ENCODE measurements at places on chromosomes 6 and 20.

DNA sequence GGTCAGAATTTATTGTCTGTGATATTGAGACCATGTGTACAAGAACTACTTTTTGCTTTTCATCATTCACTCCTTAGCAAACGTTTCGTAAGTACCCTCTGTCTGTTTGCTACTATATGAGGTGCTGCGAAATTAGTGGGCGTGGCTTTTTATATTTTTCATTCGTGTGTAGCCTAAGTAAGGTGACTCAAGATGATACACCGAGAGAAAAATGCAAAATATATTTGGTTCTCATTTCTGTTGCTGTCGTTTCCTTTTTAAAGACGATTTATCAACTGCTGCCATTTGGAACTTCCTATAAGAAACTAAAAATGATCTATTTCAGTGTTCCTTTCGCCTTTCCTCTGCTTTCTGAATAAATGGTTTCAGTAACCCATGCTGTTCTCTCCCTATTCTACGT is 61.2 kb downstream of the VAPB start:
- no peak for DNase-seq

- no peak for DNase-seq
Observed at GRCh38 chr6:118649918-118650581, 1.3 kb downstream of the CEP85L start.

DNA sequence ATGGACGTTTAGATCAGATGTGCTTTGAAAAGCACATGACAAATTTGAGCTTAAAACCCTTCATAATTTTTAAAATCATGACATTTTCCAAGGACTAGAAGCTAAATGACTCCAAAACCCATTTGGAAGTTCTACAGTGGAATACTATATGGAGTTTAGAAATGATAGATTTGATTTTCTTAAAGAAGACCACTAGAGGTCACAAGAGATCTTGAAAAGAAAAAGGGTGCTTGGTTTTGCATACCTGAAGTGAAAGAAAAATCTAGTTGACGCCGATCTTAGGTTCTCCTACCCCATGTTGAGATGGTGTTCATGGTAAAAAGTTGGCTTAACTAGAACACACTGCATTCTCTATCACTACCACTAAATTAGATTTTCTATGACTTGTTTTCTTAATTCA is 31.5 kb downstream of the CFAP61 start:
- DNase-seq: no peak

DNA sequence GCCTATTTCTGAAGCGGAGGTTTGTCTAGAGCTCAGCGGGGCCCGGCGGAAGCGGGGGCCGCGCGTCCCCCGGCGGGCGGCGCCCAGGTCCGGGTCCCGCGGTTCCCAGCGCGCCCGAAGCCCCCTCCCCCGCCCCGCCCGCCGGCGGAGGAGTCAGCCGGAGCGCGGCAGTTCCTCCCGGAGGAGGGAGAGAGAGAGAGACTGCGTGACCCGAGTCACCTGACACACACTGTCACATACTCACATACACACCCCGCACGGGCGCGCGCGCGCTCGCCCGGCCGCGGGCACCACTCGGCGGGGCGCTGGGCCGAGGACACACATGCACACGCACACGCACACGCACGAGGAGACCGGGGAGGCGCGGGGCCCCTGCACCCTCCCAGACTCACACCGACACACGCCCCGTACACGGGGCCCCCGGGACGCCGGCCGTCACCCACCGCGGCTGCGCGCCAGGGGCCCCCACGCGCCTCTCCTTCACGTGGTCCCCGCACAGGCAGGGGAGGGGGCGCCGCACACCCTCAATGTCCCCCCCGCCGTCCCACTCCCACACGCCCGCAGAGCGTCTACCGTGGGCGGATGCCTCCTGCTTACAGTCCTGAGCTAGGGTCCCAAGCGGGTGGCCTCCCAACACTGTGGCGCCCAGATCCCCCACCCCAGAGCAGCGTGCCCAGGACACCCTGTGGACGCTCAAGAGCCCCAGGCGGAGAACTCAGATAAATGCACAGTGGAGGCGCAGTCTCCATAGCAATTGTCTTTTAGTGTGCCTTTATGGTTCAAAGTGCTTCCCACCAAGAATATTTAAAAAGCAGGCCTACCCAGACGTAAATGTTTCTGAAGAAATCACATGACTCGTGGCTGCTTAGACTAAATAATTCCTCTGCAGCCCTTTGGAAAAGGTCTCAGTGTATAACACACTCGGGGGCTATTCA is at the start of gene RRAGD:
Gene RRAGD (minus strand): TSS at position 203 of the 935 bp plus-strand sequence. CDS start 280 bp downstream, outside the sequence.
- DNase-seq: peak; percentile 75

DNA sequence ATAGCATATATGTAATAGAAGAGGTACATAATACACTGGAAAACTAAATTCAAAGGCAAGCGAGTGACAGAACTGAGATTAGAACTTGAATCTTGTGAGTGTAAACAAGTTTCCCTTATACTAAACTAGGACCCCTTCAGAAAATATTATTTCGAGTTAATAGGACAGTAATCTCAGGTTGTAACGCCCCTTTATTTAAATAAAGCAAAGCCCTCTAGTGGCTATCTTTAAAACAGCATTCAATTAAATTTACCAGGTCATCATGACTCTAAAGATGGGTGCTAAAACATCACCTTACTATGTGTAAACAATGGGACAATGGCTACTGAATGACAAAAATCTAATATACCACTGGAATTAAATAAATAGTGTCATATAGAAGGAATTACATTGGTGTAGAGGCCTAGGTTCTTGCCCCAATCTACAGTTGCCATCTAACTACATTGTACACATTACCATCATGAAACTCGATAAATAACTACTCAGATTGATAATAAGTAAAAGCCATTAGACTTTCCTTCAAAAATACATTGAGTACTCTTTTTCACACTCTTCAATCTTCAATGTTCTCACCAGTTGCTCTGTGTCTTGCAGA is 255.4 kb upstream of the IRAK1BP1 start:
- no peak for DNase-seq

DNA sequence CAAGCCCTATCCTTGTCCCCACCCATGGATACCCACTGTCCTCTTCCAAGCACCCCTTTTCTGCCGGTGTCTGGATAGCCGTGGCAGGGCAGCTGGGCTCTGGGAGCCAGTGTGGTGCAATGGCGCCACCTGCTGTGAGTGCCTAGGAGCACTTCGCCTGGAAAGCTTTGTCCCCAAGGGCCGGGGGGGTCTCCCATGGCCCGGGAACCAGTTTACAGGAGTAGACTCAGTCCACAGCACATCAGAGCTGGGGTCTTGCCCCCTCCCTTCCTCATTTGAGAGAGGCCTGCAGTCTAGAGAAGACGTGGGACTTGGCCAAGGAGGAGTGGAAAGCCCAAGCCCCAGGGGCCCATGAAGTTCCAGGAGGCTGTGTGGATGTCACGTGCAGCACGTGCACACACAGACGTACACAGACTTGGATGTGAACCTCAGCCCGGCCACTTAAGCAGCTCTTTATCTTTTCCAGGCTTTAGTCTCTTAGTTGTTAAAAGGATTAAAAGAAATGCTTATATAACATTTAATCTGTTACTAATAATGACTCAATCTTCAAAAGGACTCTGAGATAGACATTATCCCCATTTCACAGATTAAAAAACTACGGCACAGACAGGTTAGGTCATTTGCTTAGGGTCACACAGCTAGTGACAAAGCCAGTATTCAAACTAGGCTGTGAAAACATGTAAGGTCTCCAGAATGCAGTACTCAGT is 40.9 kb upstream of the CDH22 start:
- peak; percentile 75 for DNase-seq

- no peak for DNase-seq
Observed at GRCh38 chr20:60863548-60863947, 388.5 kb upstream of the CDH4 start.

GRCh38 chr6:118581489-118581959 is 33.4 kb downstream of the PLN start:
- no peak for DNase-seq

DNA sequence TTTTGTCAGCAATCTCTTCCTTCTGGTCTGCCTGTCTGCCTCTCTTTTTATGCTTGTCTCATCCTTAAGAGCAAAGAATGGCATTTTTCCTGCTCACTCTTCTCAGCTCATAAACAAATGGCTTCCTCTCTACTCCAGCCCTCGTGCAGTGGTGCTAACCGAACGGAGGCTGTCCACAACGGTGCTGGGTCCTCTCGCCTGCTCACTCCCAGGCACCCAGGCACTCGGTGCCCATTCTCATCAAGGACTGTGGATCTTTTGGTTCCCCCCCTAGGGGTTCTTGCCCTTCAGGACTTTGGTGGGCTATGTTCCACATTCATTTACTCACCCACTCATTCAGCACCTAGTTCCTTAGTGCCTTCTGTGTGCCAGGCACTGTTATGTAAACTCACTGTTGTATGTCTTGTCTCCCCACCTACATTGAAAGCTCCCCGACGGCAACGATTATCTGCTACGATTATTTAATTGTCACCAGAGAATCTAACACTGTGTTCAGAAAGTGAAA is 113.9 kb downstream of the FYN start:
- no peak for DNase-seq

DNA sequence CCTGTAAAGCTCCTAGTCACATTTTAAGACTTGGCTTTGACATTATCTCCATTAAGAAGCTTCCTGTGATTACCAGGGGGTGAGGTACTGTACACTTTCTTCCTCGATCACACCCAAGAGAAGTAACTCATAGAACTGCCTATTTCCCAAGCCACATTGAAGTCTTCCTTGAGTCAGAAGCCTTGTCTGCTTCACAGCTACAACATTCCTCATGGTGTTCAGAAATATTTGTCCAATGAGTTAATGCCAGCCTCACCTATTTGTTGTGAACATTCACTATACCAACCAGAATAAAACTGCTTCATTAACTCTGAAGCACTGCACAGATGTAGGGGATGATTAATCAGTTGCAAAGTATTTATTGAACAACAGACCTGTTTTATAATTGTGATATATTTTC is 622.3 kb downstream of the PTPRT start:
- DNase-seq: no peak

- DNase-seq: no peak
Observed at GRCh38 chr6:786946-787763, 94.2 kb upstream of the EXOC2 start.

- no peak for DNase-seq
Observed at GRCh38 chr6:108238322-108238721, 22.5 kb downstream of the SNX3 start.

GRCh38 chr6:32565511-32565910 is 24.1 kb downstream of the HLA-DRB1 start:
- no peak for DNase-seq
